ENCODE measurements at places on chromosomes 13 and 19.

DNA sequence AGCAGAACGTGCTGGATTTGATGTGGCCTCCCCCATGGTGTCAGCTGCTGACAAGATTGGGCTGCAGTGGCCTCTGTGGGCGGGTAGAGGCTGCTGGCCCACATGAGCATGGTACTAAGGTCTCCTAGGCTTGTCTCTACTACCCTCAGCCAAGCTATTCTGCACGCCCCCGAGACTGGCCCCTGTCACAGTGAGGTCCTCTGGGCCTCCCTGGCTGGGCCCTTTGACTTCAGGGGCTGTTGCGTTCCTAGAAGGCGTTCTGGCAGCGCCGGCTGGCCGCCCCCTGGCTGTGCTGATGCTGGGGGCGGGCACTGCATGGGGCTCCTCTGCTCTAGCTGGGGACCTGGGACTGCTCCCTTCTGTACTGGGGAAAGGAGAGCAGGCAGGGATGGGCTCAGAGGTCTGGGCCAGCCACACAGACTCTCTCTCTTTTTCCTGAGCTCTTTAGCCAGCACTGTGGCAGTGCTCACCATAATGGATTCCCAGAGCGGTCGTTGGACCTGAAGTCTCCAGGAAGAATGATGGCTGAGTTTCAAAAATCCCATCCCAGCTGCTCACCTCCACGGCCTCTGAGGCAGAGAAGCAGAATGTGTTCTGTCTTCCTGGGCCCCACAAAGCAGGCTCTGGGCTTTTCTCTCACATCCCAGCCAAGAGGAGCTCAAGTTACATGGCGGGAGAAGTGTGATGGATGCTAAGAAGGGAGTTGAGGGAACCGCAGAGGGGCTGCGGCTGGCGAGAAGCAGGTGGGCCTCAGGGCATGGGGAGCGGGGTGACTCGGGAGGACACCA is 32.3 kb downstream of the TSSK6 start:
- no peak for DNase-seq

GRCh38 chr13:30665638-30666037 is 47.9 kb downstream of the USPL1 start:
- DNase-seq, result no peak

DNA sequence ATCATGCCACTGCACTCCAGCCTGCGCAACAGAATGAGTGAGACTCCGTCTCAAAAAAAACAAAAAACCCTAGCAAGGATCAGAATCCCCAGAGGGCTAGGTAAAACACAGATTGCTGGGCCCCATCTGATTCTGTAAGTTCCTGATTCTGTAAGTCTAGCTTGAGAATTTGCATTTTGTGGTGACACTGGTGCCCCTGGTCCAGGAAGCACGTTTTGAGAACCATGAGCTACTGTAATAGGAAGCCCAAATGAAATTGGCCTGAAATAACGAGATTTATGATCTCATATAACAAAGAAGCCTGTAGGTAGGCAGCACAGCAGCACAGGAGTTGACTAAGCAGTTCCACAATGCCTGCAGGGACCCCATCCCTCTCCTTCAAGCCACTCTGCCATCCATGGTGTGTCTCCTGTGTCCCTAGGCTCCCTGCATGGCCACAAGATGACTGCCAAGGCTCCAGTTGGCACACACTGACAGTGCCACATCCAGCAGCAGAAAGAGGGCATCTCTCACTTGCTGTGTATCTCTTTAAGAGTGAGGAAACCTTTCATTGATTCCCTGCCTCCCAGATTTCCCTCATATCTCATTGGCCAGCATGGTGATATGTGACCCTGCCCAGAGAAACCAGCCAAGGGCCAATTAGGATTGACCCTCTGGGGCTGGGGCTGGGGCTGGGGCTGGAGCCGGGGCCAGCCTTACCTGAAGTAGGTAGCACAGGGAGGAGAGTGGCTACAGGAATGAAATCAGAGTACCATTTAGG is 21.7 kb downstream of the SIPA1L3 start:
- DNase-seq, result no peak

DNA sequence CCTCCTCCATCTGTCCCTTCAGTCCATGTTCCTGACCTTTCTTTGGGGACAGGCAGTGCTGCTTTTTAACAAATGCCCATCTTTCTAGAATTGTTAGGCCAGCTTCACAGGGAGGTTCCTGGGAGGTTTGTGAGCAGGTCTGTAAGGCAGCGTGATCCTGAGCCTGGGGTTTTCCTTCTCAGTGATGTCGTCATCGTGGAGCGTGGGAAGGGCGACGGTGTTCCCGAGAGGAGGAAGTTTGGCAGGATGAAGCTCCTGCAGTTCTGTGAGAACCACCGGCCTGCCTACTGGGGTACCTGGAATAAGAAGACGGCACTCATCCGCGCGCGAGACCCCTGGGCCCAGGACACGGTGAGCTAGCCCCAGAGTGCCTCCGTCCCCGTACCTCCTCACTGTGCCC is 26.8 kb downstream of the CHAF1A start:
- no peak for DNase-seq

GRCh38 chr19:3374369-3375112 is 8.2 kb downstream of the NFIC start:
- DNase-seq, result no peak

DNA sequence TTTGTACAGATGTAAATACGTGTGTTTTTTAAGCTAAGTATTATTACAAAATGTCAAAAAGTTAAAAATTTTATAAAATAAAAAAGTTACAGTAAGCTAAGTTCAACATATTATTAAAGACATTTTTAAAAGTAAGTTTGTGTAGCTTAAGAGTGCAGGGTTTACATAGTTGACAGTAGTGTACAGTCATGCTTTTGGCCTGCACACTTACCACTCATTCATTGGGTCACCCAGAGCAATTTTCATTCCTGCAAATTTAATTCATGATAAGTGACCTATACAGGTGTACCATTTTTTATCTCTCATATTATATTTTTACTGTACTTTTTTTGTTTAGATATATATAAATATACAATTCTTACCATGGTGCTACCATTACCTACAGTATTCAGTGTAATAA is 769.9 kb upstream of the SLITRK6 start:
- DNase-seq, result no peak

GRCh38 chr13:82062772-82063171 is 1721.8 kb upstream of the SPRY2 start:
- DNase-seq, result no peak

- DNase-seq, result no peak
These were observed 471.0 kb downstream of the TBC1D4 start for GRCh38 chr13:75010941-75011340.

Data from CD4-positive, alpha-beta T cell treated with Interleukin-4 for 1 hour (primary cell).